Fibroblast of mammary gland (primary cell): ENCODE measurements at places on chromosomes 12 and 14.
A peak's percentile ranks its signal among the peaks of the same experiment; 100 is the strongest.

DNA sequence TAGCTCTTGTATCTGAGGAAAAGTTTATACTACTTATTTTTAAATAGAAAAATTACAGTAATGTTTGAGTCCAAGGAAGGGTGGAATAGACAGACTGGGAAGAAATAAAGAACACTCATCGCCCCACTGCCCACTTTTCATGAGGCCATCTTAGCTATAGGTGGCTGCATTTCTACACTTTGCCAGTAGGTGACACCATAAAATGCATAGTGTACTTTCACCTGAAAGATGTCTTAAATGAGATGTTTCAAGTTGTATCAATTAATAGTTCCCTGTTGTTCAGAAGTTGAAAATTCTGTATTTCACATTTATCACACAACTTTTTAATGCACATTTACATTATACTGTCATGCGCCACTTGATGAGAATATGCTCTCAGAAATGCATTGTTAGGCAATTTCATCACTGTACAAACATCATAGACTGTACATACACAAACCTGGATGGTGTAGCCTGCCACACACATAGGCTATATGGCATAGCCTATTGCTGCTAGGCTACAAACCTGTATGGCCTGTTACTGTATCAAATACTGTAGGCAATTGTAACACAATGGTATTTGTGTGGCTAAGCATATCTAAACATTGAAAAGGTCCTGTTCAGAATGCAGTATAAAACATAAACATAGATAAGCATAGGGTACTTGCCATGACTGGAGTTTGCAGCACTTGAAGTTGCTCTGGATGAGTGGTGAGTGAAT lies 27.6 kb downstream of the PMCH start:
- DNase-seq = peak; percentile 45

GRCh38 chr12:86521870-86522269 lies 265.7 kb upstream of the MGAT4C start:
- no peak for DNase-seq

DNA sequence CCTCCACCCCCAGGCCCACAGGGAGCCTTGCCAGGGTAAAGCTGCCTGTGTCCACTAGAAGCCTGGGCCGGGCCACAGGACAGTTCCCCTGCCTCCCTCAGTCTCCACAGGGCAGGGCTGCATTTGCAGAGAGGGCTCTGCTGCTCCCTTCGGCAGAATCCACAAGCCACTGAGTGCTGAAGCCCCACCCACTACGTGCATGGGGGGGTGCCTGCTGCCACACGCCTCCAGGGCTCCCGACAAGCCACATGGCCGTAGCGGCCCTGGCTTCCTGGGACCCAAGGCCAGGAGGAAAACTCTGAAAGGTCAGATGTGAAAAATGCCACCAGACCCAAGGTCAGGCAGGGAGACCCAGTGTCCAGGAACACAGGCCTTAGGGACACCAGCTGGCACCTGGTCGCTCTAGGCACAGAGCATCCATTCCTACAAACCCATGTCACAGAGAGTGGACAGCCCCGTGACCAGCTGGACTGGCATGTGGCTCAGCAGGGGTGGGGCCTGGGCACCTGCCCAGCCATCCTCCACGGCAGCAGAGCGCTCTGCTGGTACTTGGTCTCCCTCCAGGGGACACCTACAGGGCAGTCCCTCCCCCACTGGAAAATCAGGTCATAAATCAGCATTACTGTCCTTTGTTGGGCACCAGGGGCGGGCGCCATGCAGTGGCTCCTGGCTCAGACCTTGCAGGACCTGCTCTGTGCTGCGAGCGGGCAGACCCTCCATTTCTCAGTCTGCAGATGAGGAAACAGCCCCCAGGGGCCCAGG lies 42.9 kb downstream of the CCDC85C start:
- DNase-seq = no peak

DNA sequence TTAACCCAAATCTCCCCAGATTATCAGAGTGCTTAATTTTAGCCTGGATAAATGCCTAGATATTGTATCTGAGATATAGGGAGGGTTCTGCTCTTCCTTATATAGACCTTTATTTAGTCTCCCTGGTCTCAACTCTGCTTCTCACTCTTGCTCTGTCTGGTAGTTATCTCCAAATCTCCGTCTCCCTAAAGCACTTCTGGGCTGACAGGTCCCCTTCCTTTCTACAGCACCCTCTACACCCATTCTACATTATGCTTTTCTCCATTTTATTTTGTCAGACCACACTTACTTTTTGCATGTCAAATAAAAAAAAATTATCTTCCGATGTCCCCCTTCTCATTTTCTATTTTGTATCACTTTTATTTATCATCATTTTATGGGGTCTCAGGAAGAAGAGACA lies 2.0 kb upstream of the ERC1 start:
- no peak for DNase-seq

GRCh38 chr12:72236071-72236705 lies 36.0 kb upstream of the TRHDE start:
- DNase-seq = peak; percentile 16

DNA sequence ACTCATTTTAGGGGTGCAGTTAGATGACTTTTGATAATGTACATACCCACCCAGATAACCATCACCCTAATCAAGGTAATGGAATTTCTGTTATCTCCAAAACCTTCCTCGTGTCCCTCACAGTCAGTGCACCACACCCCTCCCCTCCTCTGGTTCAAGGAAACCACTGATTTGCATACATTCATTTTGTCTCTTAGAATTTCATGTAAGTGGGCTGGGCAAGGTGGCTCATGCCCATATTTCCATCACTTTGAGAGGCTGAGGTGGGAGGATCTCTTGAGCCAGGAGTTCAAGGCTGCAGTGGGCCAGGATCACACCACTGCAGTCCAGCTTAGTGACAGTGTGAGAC lies 15.7 kb downstream of the ADIPOR2 start:
- no peak for DNase-seq

GRCh38 chr12:59780605-59781135 lies 184.8 kb downstream of the SLC16A7 start:
- DNase-seq = peak; percentile 69

DNA sequence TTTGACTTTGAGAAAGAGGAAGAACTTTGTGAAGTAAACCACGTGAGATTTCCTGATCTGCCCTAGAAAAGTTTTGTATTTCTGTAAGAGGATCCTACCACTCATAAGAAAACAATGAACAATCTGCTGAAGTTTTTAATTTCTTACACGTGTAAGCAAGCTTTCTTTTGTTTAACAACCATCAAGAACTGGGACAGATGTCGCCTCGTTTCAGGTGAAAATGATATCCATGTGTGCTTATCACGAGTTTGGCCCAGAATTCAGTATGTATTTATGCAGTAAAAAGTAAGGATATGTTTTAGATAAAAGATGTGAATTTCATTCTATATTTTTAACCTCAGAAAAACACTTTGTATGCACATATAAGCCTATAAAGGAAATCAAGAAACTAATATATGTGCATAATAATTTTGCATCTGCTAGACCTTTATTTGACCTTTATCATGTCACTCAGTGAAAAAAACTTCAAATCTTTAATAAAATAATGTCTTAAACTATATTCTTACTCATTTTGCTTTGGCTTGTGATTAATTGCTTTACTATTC lies 56.9 kb upstream of the DHRS4 start:
- no peak for DNase-seq
